ENCODE measurements at places on chromosomes 4 and X. TPM values are rescaled to one million over a fixed set of nuclear protein-coding genes. Genes with fewer than 3 reads are reported as not detected.

The DDIT4L gene
- not detected for total RNA-seq

The RTL9 gene
- total RNA-seq = not detected

The APLN gene
- total RNA-seq = not detected

- no peak for DNase-seq
Measured at GRCh38 chr4:81032771-81033684, 2.5 kb downstream of the BMP3 start.

DNA sequence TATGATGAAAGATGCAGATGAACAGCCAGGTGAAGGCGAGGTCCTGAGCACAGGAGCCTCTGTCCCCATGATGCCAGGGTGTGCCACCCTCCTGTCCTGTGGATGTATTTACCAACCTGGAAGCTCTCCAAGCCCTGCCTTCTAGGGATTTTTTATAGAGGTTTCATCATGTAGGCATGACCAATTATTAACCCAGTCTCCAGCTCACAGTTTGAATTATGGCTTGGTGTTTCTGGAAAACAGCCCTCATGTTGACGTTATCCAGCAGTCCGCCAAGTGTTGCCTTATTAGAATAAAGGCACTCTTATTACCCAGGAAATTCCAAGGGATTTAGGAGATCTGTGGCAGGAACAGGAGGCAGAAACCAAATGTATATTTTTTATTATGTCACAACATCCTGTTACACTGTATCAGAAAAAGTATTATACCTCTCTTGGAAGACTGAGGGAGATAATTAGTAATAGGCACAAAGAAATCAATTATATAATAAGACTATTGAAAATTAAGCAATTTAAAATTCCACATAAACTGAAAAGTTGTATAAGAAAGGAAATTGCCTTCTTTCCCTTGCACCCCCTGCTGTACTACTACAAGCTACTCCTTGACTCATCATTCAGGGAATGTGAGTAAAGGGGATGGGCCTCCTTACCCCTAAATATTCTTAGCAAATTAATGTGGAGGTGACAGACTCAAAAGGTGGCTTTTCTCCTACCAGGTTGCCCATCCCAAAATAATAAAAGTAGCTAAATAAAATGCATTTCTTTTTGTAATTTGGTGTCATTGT is 129.6 kb downstream of the ZNF330 start:
- no peak for DNase-seq

DNA sequence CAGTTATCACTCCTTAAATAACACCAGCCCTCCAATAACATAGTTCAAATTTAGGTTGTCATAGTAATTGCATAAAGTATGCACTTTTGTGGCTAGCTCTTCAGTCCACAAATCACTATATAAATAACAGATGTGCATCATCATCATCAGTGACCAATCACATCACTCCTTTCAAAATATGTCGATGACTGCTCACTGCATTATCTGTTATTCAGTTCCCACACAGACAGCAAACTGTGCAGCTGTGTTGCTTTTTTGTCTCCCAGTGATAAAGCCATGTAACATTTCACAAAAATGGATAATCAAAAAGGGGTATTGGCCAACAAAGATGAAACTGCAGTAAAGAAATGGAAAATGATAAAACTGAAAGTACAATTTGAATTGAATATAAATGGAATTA is 205.4 kb downstream of the DCLK2 start:
- DNase-seq = no peak

DNA sequence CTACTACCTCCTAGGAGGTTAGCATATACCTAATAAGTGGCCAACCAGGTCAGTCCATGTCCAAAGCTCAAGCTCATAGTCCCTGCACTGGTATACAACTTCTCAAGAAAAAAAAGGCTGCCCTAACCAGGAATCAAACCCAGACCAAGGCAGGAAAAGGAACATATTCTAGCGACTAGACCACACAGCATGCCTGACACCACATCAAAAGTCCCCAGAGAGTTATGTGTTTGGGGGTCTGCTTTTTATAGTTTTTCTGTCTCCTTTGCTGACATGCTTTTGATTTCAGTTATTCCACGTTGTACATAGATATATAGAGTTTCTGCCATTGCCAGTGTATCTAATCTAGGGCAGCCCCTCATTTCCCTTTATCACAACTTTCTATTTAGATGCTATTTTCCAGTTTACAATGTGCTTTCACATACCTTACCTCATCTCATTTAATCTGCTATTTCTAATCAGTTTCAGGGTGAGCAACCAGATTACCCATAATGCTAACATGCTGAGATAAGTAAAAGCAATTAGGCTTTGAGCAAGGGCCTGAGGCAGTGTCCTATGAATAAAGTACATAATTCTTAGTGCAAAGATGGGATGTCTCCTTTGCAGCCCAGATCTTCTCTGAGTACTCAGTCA is 17.8 kb downstream of the ARHGEF6 start:
- DNase-seq = no peak

DNA sequence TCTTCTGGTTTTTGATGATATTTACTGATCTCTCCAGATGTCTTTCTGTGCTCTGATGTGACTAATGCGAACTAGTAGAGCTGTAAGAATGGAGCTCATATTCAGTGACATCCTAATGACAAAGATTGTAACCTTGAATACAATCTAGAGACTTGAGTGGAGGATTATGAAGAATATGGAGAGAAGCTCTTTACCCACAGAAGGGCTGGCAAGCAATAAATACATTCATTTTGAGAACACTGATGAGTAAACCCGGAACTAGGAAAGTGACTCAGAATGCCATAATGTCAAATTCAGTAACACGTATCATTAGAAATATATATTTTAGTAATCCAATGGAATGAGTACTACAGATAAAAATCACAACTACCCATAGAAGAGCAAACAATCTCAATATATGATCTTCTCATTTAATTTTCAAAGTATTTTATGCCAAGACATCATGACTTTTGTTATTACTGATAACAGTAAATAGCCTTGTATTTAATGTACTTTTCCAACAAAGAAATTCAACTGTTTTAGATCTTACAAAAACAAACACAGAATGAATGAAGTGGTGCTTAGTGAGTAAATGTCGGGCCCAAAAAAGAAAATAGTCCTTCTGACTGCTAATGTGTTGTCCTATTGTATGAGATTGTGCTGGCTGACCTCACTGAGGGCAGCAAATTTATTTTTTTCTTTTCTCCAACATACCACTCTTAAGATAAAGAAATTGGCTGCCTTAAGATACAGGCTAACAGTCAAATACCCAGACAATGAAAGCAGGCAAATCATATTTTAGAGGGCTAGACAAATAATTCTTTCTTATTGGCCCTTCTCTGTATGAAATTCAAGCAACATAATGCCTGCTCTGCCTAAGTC is 49.2 kb upstream of the HDAC8 start:
- no peak for DNase-seq

DNA sequence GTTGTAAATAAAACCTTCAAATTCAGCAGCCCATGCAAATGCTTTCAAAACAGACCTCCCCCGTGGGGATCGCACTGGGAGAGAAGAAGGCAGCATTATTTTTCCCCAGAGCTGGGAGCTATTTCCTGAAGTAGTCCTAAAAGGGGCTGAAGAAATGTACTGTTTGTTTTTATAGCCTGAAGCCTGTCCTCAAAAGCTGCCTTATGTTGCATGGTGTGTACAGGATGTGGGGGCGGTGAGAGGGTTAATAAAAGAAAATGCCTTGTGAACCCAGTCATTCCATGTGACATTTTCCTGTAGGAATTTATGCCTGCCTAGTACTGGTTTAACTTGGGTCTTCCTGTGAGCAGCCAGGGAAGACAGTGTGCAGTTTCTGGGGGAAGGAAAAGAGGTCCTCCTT is 144.1 kb downstream of the SOWAHB start:
- DNase-seq = no peak

DNA sequence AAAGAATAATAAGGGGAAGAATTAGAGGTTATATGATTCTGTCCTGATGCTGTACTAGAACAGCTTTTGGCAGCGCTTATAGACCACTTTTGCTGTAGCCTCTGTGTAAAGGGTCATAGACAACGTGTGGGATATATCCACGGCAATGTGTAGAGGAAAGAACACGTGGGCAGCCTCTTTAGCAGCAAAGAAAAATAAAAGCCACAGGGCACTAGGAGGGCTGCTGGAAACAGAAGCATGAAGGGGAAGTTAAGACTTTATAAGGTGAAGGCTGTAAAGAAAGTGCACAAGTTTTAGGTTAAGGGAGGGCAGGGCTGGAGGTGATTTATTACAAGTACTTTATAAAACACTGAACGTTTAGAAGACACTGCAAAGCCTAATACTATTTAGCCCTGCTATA is 20.1 kb upstream of the PHEX start:
- no peak for DNase-seq

DNA sequence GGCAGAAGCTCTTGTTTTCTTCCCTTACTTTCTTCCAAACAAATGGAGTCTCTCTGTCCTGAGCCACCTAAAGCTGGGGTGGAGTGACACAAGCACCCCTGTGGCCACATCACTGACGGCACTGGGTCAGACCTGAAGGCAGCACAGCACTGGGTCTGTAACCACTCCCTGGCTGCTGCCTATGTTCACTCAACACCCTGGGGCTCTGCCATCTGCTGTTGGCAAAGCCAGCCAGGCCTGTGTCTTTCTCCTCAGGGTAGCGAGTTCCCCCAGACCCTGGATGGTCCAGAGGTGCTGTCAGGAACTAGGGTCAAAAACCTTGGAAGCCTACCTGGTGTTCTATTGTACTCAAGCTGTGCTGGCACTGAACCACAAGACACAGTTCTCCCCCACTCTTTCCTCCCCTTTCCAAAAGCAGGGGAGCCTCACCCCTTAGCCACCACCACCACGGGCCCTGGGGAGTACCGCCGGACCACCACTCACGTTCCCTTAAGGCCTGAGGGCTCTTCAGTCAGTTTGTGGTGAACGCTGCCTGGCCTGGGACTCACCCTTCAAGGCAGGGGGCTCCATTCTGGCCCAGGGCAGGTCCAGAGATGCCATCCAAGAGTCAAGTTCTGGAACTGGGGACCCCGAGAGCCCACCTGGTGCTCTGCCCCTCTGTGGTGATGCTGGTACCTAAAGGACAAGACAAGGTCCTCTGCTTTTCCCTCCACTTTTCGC is 31.5 kb downstream of the TMEM271 start:
- DNase-seq = no peak

DNA sequence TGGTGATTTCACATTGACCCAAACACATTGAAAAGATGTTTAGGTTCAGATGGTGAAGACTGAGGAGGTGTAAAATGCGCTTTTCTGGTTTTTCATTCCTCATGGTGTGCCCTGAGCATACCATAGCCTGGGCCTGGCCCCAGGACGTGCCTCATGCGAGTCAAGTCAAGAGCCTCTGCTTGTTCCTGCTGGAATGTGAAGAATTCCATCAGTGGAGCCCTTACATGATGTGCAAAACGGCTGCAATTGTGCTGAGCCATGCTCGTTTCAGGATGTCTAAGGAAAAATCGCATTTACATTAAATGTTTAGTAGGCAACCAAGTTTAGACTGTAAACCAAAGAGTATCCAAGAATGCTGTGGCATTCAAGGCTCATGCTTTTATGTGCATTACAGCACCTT is 34.9 kb downstream of the GYG2 start:
- no peak for DNase-seq

Measured in CD8-positive, alpha-beta T cell (primary cell).